ENCODE measurements at places on chromosomes 3 and 15.

DNA sequence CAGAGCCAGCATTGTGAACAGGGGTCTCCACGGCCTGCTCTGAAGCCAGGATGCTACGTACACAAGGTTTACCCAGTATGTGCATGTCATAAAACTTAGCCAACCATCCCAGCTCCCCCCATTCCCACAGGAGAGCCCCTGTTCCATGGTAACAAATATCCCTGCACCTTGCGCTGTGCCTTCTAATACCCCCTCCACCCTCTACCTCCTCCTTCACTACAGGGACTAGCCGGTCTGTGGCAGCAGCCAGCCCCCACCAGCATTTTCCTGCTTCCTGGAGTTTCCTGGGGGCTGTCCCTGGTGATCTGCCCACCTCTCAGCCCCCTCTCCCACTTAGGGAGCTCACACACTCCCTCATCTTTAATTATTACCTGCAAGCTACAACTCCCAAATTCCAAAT, 20.4 kb downstream of the ACSBG1 start:
- DNase-seq = no peak

DNA sequence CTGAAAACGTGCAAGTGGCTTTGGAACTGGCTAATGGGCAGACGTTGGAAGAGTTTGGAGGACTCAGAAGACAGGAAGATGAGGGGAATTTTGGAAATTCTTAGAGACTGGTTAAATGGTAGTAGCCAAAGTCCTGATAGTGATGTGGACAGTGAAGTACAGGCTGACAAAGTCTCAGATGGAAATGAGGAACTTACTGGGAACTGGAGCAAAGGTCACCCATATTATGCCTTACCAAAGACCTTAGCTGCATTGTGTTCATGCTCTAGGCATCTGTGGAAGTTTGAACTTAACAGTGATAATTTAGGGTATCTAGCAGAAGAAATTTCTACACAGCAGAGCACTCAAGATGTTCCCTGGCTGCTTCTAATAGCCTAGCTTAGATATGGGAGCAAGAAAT, 28.6 kb upstream of the SERPINI2 start:
- DNase-seq = no peak

- no peak for DNase-seq
Measured at GRCh38 chr3:12986986-12987385, 86.2 kb downstream of the IQSEC1 start.

DNA sequence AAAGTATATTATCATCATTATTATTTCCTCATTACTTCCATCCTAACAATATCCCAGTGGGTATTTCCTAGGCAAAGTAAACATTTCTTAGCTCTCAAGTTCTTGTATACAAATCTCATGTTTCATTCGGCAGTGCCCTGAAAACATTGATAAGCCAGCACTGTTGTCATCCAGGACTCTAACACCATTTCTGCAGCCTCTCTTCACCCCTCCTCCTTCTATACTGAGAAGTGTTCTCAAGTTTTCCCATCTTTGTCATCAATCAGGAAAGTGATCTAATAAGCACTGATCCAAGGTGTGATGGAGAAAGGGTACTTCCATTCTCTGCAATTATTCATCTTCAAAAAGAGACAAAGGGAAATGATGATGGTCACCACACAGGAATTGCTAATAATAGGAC, 168.4 kb upstream of the CCDC54 start:
- DNase-seq = no peak

- no peak for DNase-seq
Measured at GRCh38 chr3:159872374-159873109, 116.1 kb upstream of the IL12A start.
